Fibroblast of skin of right quadriceps (primary cell): ENCODE measurements at places on chromosomes 12 and 14.

- DNase-seq = peak; percentile 45
Measured at GRCh38 chr12:107635139-107635538, 50.5 kb upstream of the PWP1 start.

DNA sequence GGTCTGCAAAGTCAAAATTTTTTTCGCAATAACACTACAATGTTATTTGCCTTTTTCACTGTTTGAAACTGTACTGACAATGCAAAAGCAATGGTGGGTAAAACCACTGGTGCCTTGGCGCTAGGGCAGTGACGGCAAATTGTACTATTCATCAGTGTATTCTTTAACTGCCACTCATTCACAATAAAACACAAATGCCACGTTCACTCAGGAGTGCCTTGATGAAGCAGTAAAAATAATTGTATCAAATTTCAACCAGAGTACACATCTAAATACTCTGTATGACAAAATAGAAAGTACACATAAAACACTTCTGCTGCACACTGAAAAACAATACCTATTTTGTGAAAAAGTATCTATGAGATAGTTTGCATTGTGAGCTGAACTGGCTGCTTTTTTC is 17.8 kb downstream of the DCAF5 start:
- no peak for DNase-seq

- peak; percentile 42 for DNase-seq
Measured at GRCh38 chr12:58363971-58364370, 422.6 kb downstream of the ATP23 start.

- DNase-seq = peak; percentile 96
Measured at GRCh38 chr14:69059658-69060623, 80.8 kb upstream of the ACTN1 start.

GRCh38 chr12:560691-561390 is 101.1 kb downstream of the B4GALNT3 start:
- DNase-seq = no peak

GRCh38 chr14:70995671-70996070 is 88.4 kb downstream of the PCNX1 start:
- DNase-seq = peak; percentile 8

GRCh38 chr12:49331380-49332222 is 5.4 kb downstream of the C1QL4 start:
- DNase-seq = peak; percentile 62

DNA sequence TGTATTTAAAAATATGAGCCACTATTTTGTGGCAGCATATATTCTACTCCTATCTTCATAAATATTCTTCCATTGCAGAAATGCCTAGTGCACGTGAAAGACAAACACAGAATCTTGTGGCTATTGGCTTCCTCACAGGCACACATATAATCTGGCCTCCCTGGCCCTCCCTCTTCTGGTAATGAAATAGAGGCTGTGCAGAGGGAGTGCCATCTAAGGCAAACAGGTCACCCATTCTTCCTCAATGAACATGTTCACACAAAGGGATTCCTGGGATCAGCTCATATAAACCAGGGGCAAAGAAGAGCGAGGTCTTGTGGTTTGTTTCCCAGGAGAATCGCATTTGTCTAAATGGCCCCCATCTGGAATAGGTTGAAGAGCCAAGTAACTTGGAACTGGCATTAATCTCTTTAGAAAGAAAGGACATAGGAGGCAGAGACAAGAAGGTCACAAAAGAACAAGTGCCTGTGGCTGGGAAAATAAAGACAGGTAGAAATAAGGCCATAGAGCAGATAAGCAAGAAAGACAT is 171.6 kb upstream of the PTPRQ start:
- DNase-seq = peak; percentile 26

DNA sequence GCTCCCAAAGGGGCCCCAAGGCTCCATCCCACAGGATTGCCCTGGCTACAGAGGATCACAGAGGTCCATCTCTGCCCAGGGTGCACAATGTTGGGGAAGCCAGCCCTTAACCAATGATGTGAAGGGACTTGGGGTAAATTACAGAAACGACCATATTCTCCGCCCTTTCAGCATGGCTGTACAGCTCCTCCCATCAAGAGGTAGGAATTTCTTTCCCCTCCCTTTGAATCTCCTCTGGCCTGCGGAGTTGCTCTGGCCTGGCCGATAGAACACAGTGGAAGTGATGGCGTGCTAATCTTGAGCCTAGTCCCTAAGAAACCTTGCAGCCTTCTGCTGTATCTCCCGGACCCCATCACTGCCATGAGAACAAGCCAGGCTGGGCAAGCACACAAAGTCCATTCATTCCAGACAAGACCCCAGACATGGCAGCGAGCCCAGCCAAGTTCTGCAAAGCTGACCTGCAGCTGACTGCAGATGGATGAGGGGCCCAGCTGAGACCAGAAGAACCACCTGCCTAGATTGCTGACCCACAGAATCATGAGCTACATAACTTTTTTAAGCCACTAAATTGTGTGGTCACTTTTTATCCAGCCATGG is 6.9 kb upstream of the IFI27 start:
- no peak for DNase-seq

DNA sequence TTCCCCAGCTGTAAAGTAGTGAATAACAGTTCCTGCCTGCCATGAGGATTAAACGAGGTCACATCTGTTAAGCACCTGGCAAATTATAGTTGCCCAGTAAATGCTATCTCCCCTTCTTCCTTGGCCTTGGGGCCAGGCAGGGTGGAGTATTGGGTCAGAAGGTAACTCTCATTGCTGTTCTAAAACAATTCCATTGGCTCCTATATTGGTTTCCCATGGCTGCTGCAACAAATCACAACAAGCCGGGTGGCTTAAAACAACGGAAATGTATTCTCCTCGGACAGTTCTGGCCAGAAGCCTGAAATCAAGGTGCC is 31.9 kb downstream of the MMAB start:
- DNase-seq = no peak

- peak; percentile 88 for DNase-seq
Measured at GRCh38 chr12:46524778-46525177, 152.2 kb upstream of the SLC38A2 start.

DNA sequence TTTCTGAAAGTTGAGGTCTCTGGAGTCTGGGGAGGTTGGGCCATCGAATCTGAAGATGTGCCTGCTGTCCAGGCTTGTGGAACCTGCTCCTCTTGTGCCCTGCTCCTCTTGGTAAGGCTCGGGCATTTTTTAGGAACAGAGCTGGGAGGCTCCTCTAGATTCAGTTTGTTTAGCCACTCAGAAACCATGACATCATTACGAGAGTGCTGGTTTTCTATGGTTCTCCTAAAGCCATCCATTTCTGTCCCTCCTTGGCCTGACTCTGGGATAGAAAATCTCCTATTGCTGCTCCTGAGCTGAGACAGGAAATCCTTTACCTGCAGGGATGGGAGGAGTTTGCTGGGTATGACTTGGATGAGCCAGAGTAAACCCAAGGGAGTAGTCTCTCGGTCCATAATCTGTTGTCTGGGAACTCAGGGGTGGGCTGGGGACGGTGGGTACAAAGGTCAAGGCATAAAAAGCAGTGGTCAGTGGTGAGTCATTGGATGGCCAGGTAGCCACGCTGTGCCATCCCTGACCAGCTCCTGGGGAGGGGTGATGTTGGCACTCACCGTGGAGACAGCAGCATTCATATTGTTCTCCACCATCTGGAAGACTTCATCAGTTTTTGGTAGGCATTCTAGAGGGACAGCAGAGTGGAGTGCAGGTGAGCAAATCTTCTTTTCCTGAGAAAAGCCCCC is 2.4 kb upstream of the ADCY4 start:
- no peak for DNase-seq

DNA sequence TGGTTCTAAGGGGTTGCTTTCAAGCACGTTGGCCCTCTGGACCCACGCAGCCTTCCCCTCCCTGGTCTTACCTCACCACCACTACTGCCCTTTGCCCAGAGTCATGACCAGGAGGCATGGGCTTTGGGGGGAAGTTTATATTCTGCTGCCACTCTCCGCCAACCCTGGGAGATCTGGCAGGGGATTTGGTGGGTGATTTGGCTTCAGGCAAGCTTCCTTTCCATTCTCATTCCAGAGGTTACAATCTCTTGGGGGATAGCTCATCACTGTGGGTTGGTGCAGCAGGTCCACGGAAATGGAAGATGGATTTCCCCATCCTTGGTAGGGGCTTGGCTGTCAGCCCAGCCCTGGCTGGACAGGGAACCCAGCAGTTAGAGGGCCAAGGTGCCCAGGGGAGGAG is 6.3 kb downstream of the PAH start:
- no peak for DNase-seq

DNA sequence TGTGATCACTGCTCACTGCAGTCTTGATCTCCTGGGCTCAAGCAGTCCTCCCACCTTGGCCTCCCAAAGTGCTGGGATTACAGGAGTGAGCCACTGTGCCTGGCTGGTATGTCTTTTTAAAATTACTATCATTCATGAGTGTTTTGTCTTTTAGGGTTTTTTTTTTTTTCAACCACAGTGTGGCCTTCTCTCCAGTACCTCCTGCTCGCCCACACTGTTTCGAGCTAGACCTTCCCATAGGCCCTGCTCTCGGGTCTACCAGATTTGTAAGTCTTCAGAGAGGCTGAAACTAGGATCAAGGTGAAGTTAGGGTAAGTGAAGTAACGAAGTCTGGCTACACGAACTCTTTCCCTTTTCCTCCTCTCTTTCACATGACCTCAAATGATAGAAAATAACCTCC is 1.5 kb downstream of the BIN2 start:
- no peak for DNase-seq

DNA sequence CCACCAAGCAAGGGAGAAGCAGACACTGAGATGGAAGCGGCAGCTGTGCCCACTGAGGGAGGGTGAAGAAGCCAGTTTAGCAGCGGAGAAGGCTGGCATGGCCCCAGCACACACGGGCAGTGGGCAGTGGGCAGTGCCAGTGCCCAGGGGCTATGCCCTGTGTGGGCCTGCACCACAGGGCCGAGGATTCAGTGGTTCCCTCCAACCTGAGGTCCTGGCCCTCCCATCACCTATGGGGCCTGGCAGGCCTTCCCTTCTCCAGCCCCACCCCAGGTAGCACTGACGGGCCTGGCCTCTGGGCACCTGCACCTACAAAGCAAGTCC is 81.1 kb downstream of the ITPK1 start:
- no peak for DNase-seq

GRCh38 chr12:67590149-67590790 is 58.3 kb upstream of the DYRK2 start:
- DNase-seq = no peak

- peak; percentile 53 for DNase-seq
Measured at GRCh38 chr12:25121916-25122315, 73.0 kb downstream of the DNAI7 start.

DNA sequence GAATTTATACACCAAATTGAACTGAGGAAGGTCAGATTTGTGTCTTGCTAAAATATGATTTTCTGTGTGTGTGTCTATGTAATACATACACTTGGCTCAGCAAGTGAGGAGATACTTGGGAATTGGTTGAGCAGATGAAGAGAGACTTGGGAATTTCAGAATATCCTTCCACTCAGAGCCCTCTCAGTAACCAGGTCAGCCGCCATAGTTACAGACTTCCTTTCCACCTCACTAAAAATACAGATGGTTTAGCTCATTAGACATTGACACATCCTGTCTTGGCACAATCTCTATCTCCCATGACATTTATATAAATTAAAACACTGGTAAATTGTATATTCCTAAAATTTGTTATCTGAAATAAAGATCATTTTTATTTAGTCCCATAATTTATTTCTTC is 15.9 kb downstream of the PIK3C2G start:
- no peak for DNase-seq

GRCh38 chr14:49408187-49408933 is 177.8 kb downstream of the RPS29 start:
- DNase-seq = no peak

- no peak for DNase-seq
Measured at GRCh38 chr12:22480016-22480415, 64.3 kb downstream of the C2CD5 start.

DNA sequence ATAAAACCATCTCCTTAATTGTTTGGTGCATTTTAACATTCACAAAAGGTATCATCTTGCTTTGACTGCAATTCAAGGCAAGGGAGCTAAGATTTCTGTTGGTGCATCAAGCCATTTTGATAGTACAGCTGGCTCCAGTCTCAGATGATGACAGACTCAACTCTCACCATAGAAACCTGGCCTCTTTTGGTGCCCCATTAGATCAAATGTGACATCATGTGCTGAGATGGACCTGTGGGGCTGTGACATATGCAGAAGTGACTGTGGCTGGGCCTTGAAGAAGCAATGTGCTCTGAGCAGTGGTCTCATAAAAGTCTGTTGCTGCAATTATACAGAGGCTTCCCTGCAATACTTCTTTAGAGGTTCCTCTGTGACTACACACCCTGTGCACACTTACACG is 88.4 kb downstream of the SLC2A13 start:
- no peak for DNase-seq

DNA sequence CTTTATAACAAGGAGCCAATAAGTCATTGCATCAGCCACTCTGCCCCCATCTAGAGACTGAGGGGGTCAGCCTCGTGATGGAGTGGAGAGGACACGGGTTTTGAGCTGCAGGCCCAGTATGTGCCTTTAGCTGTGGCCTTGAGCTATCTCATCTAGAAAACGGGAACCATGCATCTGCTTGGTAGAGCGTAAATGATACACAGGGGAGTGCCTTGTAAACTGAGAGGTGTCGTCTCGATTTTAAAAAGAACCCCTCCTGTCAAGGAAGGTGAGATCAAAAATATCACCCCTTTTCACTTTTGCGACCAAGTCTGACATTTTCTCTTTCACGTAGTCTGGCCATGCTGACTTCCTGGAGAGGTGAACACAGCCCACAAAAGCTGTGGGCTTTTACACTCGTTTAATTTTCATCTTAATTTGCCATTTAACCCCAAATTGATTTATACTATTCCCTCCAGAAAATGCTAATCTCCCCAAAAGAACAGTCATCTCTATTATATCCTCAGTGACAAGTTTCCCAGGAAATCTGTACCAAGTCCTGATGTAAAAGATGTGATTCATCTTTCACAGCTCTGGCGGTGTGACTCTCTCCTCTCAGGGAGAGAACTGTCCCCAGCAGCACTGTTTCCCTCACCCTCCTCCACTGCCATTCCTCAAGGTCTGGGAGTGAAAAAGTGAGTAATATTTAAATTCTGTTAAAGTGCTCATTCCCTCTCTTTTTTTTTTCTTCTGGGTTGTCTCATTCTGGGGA is 30.6 kb downstream of the VCPKMT start:
- DNase-seq = peak; percentile 87

- DNase-seq = no peak
Measured at GRCh38 chr12:66403746-66404145, 101.5 kb downstream of the HELB start.

GRCh38 chr14:99516156-99516870 is 35.1 kb downstream of the CCNK start:
- no peak for DNase-seq

- DNase-seq = no peak
Measured at GRCh38 chr12:4690760-4691159, 29.4 kb upstream of the GALNT8 start.
